ENCODE measurements at places on chromosomes 5 and 9. TPM values are rescaled to one million over a fixed set of nuclear protein-coding genes. Genes with fewer than 3 reads are reported as not detected.

DNA sequence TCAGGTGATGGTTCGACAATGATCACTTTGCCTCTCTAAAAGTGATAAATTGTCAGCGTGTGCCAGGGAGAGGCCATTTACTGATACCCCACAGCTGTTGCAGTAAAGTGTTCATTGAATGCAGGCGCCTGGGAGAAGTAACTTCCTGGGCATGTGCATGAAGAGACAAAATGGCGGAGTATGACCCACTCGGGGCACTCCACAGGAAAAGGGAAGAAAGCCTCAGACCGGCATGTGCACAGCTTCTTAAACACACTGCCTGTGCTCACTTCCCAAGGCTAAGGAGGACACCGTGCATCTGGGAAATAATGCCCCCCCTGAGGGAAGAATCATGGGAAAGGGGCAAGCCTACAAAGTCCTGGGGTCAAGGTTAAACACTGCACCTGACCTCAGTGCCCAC is 329.5 kb downstream of the ICE1 start:
- DNase-seq: no peak

PDE6A gene
- not detected for total RNA-seq

DNA sequence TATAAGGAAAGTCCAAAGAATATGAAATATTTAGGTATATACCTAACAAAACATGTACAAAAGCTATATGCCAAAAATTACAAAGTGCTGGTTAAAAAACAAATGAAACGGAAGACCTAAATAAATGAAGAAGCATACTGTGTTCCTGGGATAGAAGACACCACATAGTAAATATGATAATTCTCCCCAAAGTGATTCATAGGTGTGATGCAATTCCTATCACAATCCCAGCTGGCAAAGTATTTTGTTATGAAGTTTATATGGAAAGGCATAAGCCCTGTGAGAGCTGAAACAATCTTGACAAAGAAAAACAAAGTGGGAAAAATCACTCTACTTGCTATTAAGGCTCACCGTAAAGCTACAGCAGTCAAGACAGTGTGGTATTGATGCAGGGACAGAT is 2.6 kb upstream of the SMIM23 start:
- DNase-seq: peak; percentile 74

MARVELD2 gene
- total RNA-seq: 19.5 TPM

LSM11 gene
- total RNA-seq: 2.9 TPM

- peak; percentile 14 for DNase-seq
These were observed 18.5 kb downstream of the AGTPBP1 start for GRCh38 chr9:85723215-85723614.

DNA sequence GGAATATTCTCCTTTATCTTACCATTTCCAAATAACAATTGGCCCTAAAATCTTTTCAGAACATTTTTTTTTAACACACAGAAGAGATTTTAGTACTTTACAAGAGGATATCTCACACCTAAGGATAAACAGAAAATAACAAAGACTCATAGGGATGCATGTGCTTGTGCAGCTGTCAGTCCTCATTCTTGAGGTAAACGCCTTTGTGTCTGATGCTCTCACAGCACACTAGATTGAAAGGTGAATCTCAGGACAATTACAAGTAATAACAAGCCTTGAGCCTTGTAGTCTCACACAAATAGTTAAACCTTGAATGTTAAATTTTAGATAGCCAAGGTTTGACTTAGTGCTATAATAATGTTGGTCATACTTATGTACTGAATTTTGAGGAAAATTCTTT is 439.2 kb downstream of the PTPRD start:
- DNase-seq: peak; percentile 18

DNA sequence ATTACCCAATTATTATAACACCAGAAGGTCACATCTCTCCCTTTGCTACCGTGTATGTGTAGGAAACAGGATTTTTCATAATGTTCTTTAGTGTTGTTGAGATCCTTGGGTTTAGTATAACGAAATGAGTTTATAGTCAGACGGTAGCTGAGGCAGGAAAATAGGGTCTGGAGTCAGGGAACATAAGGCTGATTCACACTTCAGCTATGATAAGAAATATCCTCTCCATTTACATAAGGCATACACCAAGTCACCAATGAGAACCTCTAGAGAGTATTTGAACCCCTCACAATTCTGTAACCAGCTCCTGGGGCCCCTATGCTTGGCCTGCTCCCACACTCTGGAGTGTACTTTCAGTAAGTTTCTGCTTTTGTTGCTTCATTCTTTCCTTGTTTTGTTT is 58.9 kb upstream of the ANKH start:
- DNase-seq: peak; percentile 12

IL3 gene
- not detected for total RNA-seq

GRCh38 chr9:123757547-123757946 is 172.4 kb downstream of the DENND1A start:
- no peak for DNase-seq

GRCh38 chr5:20604992-20605391 is 617.0 kb upstream of the CDH18 start:
- no peak for DNase-seq

- DNase-seq: no peak
These were observed 42.8 kb downstream of the TIMD4 start for GRCh38 chr5:156920042-156920860.

Measured in bronchial epithelial cell (primary cell).